ENCODE measurements at places on chromosomes 6 and 20.

DNA sequence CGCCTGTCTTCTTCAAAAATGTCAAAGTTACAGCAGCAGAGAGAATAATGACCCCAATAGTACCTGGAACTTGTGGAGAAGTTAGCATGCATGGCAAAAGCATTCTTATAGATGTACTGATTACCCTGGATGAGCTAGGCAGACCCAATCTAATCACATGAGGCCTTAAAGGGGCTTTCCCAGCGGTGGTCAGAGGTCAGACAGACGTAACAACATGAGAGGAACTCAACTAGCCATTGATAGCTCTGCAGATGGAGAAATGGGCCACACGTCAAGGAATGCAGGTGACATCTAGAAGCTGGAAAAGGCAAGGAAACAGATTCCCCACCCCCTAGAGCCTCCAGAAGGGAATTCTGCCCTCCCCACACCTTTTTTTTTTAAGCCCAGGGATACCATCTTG is 156.8 kb upstream of the ARID1B start:
- no peak for DNase-seq

DNA sequence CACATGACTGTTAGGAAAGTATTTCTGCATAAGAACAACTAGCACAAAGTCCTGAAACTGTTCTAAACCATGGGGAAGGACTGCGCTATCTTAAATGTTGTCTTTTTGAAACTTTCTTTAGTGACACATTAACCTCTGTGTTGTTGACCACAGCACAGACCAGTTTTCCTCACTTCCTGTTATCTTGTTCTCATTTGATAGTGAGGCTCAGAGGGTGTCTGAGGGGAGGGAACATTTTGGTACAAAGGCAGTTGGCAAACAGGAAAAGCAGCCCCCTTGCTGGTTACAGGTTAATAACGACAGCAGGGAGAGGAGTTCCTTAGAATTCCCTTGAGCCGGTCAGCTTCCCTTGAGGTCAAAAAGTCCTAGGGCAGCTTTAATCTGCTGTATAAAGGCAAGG is 143.5 kb upstream of the BMP2 start:
- no peak for DNase-seq

GRCh38 chr20:13665709-13666395 is 27.1 kb upstream of the TASP1 start:
- no peak for DNase-seq

DNA sequence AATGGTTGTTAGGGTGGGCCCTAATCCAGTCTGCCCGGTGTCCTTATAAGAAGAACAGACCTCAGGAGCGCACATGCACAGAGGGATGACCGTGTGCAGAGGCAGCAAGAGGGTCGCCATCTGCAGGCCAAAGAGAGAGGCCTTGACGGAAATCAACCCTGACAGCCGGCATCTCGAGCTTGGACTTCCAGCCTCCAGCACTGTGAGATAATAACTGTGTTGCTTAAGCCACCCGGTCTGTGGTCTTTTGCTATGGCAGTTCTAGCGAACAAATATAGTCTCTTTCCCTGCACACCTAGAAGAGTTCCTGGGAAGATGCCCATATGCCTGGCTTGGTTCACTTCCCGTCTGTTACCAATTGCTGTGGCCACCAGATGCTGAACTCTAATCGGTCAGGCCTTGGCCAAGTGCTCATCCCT is 35.3 kb upstream of the PTGIS start:
- DNase-seq: no peak

DNA sequence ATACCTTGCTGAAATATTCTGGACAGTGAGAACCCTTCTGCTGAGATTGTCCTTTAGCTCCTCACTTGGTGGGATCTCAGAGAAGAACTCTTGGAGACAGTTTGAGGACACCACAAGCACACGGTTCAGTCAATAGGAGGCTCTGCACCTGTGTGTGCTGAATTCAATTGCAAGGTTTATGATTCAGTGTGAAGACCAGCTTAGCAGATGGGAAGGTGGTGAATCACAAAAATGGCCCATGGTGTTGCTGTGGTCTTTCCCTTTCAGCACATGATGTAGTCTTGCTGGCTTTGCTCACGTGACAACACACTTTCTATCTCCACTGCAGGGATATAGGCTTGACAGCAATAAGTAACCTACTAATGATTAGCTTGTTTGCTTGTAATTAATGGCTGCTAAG is 270.3 kb downstream of the SLC24A3 start:
- no peak for DNase-seq

- DNase-seq: no peak
Observed at GRCh38 chr6:153424719-153425400, 293.8 kb upstream of the RGS17 start.

DNA sequence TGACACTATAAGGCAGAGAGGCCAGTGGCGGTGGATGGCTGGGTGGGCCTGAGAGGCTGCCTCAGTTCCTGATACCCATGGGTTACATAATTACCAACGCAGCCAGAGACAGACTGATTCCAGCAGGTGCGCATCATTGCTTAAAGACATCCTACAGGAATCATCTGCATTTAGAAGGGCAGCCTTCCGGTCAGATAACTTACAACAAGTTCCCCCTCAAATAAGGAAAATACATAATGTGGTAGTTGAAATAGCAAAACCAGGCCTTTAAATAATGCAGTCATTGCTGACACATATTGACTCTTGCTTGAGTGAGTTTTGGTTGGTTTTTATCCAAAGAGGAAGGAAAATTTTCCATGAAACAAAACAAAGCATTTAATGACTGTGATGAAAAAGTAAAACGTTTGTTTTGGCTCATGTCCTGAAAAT is 81.9 kb downstream of the SIM1 start:
- no peak for DNase-seq

DNA sequence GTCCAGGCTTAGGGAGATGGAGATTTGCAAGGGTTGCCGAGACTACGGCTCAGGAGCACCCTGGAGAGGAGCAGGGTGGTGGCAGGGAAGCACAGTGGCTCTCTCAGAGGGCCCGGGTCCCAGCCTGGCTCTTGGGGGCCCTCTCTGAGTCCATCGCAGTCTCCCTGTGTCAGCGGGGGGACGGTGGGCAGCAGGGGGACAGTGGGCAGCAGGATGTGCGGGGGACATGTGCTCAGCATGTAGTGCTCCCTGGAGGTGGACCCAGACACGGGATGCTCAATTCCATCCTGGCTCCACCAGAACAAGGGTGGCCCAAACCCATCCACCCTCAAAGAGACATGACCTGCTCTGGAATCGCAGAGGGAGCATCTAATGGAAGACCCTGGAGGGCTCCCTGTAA is 43.0 kb upstream of the ZBP1 start:
- DNase-seq: no peak

- DNase-seq: no peak
Observed at GRCh38 chr6:169174516-169175359, 78.9 kb downstream of the THBS2 start.

DNA sequence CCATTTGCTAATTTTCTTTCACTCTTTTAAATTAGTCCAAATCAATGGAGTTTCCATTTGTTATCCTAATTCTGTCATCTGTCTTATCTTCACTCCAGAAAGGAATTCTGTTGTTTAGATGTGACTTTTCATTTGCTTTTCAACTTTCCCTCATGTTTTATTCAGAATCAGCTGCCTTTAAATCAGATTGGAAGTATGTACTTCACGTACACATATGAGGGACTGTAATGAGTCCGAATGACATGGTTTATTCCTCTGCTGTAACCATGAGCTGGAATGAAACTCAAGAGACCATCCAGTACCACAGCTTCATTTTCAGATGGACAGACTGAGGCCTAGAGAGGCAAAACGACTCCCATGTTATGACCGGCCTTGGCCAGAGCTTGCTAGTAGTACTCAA is 302.3 kb downstream of the KIF16B start:
- no peak for DNase-seq

Data from stimulated activated CD4-positive, alpha-beta T cell treated with anti-CD3 and anti-CD28 coated beads, Interleukin-12 subunit alpha, Interleukin-12 subunit beta, amount 100 ng/mL, for 4 hours (primary cell).